Progenitor cell of endocrine pancreas (in vitro differentiated cells): ENCODE measurements at places on chromosomes 4 and X.

DNA sequence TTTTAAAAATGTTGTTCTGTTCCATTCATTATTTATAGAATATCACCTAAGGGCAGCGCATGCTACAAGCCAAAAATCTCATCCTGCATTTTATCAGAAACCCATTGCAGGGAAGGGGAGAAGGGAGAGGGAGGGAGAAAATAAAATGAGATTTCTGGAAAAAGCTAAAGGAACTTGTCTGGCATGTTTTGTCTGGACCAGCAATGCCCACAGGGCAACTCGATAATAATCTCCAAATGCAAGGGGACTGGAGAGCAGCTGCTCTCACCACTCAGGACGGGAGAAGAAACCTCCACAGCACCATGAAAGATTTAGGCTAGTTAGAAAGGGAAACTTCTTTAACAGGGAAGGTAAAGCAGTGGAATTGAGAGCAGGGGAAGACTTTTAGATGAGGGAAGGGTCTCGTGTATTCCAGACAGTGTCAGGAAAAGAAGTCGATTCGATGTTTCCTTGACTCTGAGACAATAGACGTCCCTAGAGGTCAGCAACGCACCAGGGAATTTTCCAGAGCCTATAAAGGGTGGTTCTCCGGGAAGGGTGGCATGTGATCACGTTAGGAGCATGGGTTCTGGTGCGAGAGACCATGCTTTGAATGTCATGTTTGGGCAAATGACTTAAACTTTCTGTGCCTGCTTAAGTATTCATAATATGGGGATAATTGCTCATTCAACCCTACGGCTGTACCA lies 132.2 kb upstream of the NDP start:
- H3K27me3 ChIP-seq: no peaks in the 10 kb centered on the region
- no peaks in the 10 kb centered on the region for H3K36me3 ChIP-seq
- H3K4me3 ChIP-seq: no peak overlapping the region
- H3K27ac ChIP-seq: no peak overlapping the region
- H3K4me1 ChIP-seq: no peaks in the 10 kb centered on the region

DNA sequence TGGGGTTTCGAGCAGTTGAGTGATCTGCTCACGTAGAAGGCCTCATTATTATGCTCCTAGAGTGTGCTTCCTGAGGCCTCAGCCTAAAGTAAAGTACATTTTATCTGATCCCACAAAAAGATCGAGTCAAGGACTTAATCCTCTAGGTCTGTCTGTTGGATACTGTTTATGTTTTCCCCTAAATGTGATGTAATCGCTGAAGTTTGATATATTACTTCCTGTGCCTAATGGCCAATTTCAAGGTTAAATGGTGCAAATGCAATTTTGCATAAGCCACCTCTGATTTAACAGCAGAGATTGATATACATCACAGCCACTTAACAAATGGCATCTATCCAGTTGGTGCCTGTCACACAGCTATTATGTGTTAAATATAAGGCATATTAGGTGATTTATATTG lies 19.4 kb upstream of the SERTM2 start:
- H3K27me3 ChIP-seq: no peaks in the 10 kb centered on the region
- peaks cover 10% of the 10 kb centered on the region for H3K4me1 ChIP-seq
- no peak overlapping the region for H3K4me3 ChIP-seq
- H3K27ac ChIP-seq: no peak overlapping the region

GRCh38 chr4:8181119-8181518 lies 18.0 kb upstream of the SH3TC1 start:
- H3K27ac ChIP-seq: peak overlapping the region; percentile 76
- no peak for DNase-seq
- no peak overlapping the region for H3K4me3 ChIP-seq
- no peaks in the 10 kb centered on the region for H3K36me3 ChIP-seq
- peaks cover 10% of the 10 kb centered on the region for H3K4me1 ChIP-seq

DNA sequence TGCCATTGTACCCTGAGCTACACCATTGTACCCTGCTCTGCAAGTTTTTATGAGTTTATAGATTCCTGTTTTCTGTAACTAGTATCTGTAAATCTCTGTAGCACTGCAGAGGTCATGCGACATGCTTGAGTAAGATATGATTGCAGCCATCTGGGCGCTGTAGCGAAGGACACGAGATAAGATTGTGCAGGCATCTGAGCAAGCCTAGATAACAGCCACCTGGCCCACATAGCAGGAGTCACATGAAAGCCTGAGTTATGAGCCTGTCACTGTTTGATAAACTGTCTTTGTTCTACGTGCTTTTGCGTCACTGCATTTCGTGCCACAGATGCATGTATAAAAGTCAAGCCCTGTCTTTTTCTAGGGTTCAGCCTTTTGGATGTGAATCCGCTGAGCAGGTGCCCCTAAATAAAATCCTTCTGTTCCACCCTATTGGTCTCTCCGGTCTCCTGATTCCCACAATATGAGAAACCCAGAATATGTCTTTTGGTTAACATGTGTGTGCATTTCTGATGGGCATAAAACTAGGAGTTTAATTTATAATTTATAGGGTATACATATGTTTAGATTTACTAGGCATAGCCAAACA lies 327.6 kb upstream of the MAOA start:
- no peaks in the 10 kb centered on the region for H3K27me3 ChIP-seq
- no peaks in the 10 kb centered on the region for H3K36me3 ChIP-seq
- no peak for DNase-seq
- H3K4me3 ChIP-seq: no peak overlapping the region
- no peak overlapping the region for H3K27ac ChIP-seq

DNA sequence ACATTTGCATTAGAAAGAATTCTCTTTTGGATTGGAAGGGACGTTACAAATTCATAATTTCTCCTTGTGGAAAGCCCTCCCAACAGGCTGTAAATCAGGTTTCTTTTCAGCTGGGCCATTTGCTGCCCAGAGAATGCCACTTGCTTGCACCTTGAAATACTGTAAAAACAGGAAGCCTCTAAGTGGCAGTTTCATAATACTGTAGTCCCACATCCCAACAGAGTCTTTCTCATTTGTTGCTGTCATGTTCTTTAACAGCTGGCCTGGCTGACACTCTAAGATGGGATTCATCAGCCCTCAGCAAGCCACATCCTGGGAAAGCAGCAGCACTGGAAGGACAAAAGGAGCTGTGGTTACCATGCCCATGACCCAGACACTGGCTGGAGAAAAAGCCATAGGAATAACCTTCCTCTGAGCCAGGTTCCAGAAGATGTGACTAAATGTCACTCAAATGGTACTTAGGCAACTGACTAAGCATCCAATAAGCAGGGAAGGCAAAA lies 221.9 kb upstream of the MBNL3 start:
- H3K27me3 ChIP-seq: no peaks in the 10 kb centered on the region
- H3K4me1 ChIP-seq: no peaks in the 10 kb centered on the region
- DNase-seq: no peak

GRCh38 chr4:136742333-136742732 lies 790.0 kb downstream of the PCDH18 start:
- H3K27ac ChIP-seq: no peak overlapping the region
- no peak overlapping the region for H3K4me3 ChIP-seq
- H3K4me1 ChIP-seq: no peaks in the 10 kb centered on the region
- H3K27me3 ChIP-seq: no peaks in the 10 kb centered on the region
- DNase-seq: no peak

GRCh38 chr4:136928957-136929411 lies 603.3 kb downstream of the PCDH18 start:
- no peak overlapping the region for H3K4me3 ChIP-seq
- H3K36me3 ChIP-seq: no peaks in the 10 kb centered on the region
- no peaks in the 10 kb centered on the region for H3K27me3 ChIP-seq
- no peak overlapping the region for H3K27ac ChIP-seq
- DNase-seq: no peak
- H3K4me1 ChIP-seq: peaks cover 7% of the 10 kb centered on the region

- H3K27ac ChIP-seq: no peak overlapping the region
- no peaks in the 10 kb centered on the region for H3K36me3 ChIP-seq
- no peak for DNase-seq
- H3K27me3 ChIP-seq: no peaks in the 10 kb centered on the region
These were observed 252.3 kb downstream of the NLGN4X start for GRCh38 chrX:5976332-5976731.

GRCh38 chr4:75036046-75036830 lies 103.3 kb downstream of the PARM1 start:
- no peaks in the 10 kb centered on the region for H3K4me1 ChIP-seq
- no peak for DNase-seq
- H3K4me3 ChIP-seq: no peak overlapping the region
- no peaks in the 10 kb centered on the region for H3K27me3 ChIP-seq

DNA sequence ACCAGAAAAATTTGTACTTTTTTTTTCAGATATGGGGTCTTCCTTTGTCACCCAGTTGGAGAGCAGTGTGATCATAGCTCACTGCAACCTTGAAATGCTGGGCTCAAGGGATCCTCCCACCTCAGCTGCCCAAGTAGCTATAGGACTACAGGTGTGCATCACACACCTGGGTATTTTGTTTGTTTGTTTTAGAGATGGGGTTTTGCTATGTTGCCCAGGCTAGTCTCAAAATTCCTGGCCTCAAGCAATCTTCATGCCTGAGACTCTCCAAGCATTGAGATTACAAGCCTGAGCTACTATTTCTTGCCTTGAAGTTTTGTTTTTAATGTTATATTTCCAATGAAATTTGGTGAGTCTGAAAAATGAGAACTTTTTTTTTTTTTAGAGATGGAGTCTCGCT lies 847.8 kb downstream of the TRIML1 start:
- DNase-seq: no peak
- peaks cover 8% of the 10 kb centered on the region for H3K4me1 ChIP-seq
- no peak overlapping the region for H3K27ac ChIP-seq
- no peaks in the 10 kb centered on the region for H3K27me3 ChIP-seq

- H3K27ac ChIP-seq: peak overlapping the region; percentile 89
- H3K27me3 ChIP-seq: no peaks in the 10 kb centered on the region
- peaks cover 7% of the 10 kb centered on the region for H3K4me1 ChIP-seq
- no peak overlapping the region for H3K4me3 ChIP-seq
- DNase-seq: no peak
These were observed 84.4 kb downstream of the EFNB1 start for GRCh38 chrX:68913249-68913547.

- no peak overlapping the region for H3K27ac ChIP-seq
- no peaks in the 10 kb centered on the region for H3K36me3 ChIP-seq
- H3K27me3 ChIP-seq: no peaks in the 10 kb centered on the region
These were observed 47.5 kb upstream of the GALNT7 start for GRCh38 chr4:173121076-173121561.

- H3K4me3 ChIP-seq: no peak overlapping the region
- no peaks in the 10 kb centered on the region for H3K4me1 ChIP-seq
- H3K27me3 ChIP-seq: no peaks in the 10 kb centered on the region
- H3K36me3 ChIP-seq: no peaks in the 10 kb centered on the region
- no peak overlapping the region for H3K27ac ChIP-seq
These were observed 58.8 kb upstream of the CLNK start for GRCh38 chr4:10743357-10743756.

DNA sequence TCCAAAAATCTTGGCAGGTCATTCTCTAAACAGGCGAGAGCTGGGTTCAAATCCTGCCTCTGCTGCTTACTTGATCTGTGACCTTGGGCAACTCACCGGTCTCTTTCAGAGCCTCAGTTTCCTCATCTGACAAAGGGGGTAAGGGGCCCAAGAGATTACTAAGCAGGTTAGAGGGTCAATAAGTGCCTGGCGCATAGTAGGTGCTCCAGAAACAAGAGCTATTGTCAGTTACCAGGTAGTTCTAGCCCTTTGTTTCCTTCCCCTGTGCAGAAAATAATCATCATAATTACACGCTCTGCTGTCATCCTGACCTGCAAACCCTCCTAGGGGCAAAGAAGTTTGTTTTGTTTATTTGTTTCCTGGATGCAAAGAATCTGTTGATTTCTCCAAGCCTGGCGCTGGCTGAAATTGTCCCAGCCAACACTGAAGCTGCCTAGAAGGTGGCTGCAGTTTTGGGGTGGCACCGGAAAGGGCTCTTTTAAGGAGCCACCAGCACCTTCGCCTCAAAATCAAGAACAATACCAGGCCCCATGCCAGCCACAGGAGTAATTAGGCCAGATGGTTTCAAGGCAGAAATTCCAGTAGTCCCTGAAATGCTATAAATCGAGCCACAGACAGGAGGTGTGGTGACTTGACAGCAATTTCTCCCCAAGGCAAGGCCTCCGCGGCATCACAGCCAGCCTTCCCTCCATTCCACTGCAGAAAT lies 10.2 kb upstream of the KIAA0232 start:
- H3K4me3 ChIP-seq: no peak overlapping the region
- no peaks in the 10 kb centered on the region for H3K36me3 ChIP-seq
- peaks cover 19% of the 10 kb centered on the region for H3K27me3 ChIP-seq
- DNase-seq: no peak

- DNase-seq: no peak
- no peak overlapping the region for H3K27ac ChIP-seq
- H3K27me3 ChIP-seq: no peaks in the 10 kb centered on the region
- H3K4me1 ChIP-seq: no peaks in the 10 kb centered on the region
These were observed 980.7 kb upstream of the GRIA3 start for GRCh38 chrX:122203399-122203798.

- peaks cover 8% of the 10 kb centered on the region for H3K36me3 ChIP-seq
- H3K4me1 ChIP-seq: no peaks in the 10 kb centered on the region
- DNase-seq: no peak
- H3K27ac ChIP-seq: no peak overlapping the region
- no peaks in the 10 kb centered on the region for H3K27me3 ChIP-seq
These were observed 15.1 kb downstream of the PRIMPOL start for GRCh38 chr4:184664445-184665210.

DNA sequence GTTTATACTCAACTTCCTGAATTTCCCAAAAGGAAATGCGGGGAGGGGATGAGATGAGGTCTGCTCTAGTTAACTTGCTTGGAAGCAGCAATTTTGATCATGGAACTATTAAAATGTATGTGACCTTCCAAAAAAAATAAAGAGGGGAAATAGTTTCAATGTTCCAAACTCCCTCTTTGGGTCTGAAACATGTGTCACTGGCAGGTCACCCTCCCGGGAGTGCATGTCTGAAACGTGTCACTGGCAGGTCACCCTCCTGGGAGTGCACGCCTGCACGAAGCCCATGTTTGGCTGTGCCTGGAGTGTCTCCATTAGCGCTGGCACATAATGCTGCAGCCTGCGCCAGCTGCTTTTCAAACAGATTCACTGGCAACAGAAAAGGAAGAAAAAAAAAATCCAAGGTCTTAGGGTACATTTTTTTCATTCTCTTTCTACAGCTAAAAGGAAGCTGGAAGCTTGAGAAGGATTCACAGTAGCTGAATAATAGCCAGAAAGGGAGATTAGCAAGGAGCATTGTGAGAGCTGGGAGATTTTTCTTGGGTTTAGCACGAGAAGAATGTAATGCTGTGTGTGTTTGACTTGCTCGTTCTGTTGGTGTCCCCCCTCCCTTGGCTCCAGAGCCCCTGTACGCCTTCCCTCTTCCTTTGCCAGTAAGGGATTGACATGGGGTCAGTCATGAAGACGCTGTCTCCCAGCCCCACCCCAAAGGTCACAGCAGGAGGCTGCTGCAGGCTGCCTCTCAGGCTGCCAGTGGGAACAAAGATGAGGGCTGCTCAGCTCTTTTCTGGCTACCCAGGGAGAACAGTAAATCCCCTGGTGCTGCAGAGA lies 39.2 kb upstream of the TLR3 start:
- H3K27ac ChIP-seq: no peak overlapping the region
- no peak overlapping the region for H3K4me3 ChIP-seq
- peaks cover 6% of the 10 kb centered on the region for H3K36me3 ChIP-seq

- DNase-seq: no peak
- no peaks in the 10 kb centered on the region for H3K36me3 ChIP-seq
- no peak overlapping the region for H3K4me3 ChIP-seq
- no peaks in the 10 kb centered on the region for H3K27me3 ChIP-seq
These were observed 131.3 kb downstream of the RTL3 start for GRCh38 chrX:78527818-78528217.

GRCh38 chr4:16250661-16251365 lies 24.5 kb upstream of the TAPT1 start:
- no peaks in the 10 kb centered on the region for H3K27me3 ChIP-seq
- peaks cover 27% of the 10 kb centered on the region for H3K36me3 ChIP-seq
- peaks cover 11% of the 10 kb centered on the region for H3K4me1 ChIP-seq
- H3K4me3 ChIP-seq: no peak overlapping the region
- DNase-seq: no peak

- no peaks in the 10 kb centered on the region for H3K36me3 ChIP-seq
- H3K27ac ChIP-seq: no peak overlapping the region
- DNase-seq: no peak
- no peaks in the 10 kb centered on the region for H3K27me3 ChIP-seq
- no peak overlapping the region for H3K4me3 ChIP-seq
These were observed 99.5 kb downstream of the EFHC2 start for GRCh38 chrX:44244008-44244407.
